ENCODE measurements at places on chromosomes 1 and 21.
A peak's percentile ranks its signal among the peaks of the same experiment; 100 is the strongest.

DNA sequence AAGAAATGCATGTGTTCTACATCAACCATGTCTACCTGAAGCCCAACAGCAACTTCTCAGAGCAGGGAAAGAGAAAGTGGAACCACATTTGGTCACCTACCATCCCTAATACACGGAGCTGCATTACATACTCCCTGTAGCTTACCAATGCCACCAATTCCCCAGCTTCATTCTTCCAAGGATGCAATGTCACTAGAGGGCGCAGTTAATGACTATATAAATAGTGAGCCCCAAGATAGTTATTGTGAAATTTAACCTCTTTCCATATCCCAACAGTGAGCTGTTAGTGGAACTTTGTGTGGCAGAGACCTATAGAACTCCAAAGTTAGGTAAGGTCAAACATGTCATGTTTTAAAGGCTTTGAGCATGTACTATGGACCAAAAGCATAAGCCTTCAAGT lies 618.3 kb downstream of the SMYD3 start:
- DNase-seq, result no peak

DNA sequence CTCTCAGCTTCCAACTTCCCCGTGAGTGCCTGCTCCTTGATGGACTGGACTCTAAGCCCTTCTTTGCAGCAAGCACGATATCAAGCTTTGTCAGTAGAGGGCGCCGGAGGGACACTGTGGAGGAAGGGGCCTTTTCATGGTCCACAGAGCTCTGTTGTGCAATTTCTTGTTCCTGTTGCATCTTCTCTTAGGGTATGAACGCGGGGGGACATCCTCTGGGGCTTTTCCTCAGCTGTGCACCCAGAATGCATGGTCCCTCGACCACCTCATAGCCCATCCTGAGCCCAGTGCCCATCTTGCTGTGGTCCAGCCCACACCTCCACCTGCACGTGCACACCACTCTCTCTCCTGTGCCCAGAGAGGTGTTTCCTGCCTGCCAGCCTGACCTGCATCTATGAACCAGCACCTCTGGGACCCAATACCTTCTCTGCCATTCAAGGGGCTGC lies 556.8 kb downstream of the PTPRU start:
- peak; percentile 75 for DNase-seq

- no peak for DNase-seq
These were observed 23.0 kb upstream of the ABCD3 start for GRCh38 chr1:94395231-94395630.

DNA sequence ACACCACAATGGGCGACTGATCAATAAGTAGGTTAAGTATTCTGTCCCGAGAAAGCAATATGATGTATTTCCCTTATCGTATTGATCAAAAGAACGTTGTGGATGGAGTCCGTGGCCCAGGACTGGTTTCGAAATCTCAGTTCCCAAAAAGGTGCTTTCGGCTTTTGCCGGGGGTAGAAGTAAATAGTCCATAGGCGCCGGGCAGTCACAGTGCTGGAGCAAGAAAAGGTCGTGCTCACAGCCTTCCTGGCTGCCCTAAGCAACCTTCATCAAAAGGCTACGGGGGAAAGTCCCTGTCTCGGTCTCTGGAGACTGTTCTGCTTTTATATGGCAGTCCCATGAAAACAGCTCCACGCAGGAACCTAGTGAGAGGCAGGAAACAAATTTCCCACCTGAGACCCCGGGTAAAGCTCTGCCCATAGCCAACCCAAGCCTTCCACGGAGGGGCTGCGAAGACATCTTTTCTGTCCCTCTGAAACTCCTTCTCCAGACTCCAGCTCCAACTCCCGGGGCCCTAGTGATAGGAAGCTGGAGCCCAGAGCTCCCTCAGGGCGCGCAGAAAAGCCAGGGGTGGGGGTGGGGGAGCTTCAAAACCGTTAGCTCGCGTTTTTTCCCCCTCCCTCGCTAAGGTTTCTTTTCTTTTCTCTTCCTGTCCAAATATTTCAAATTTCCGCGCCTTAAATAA lies 7.0 kb downstream of the CDKN2C start:
- peak; percentile 12 for DNase-seq

DNA sequence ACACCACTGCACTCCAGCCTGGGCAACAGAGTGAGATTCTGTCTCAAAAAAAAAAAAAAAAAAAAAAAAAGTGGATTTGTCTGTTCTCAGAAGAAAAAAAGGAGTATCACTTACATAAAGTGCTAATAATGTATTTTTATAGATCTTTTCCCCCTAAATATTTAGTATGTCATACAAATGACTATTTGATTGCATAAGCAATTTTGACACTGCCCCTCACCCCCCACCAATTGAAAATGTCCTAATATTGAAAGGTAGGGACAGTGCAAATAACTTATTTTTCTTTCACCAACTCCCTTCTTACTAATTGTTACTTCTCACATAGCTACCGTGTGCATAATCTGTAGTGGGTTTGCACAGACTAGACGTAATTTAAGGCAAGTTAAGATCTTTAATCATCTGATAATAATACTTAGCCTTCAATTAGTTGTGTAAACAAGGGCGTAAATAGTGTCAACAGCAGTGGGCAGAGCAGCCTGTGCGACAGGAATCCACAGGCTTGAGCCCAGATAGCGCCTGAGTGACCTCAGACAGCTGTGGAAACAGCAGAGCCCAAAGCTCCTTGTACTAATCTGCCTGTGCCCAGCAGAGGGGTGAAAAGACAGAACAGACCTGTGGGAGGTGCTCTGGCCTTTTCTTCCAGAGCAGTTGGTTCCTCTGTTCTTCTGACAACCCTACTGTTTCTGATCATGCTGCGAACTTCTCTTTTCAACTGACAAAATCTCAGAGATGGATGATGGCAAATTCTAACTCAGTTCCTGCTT lies 4.5 kb upstream of the IER5 start:
- peak; percentile 70 for DNase-seq

- DNase-seq, result no peak
These were observed 9.2 kb downstream of the C1orf21 start for GRCh38 chr1:184395937-184396480.

GRCh38 chr21:25905126-25905525 lies 170.4 kb downstream of the GABPA start:
- DNase-seq, result no peak

DNA sequence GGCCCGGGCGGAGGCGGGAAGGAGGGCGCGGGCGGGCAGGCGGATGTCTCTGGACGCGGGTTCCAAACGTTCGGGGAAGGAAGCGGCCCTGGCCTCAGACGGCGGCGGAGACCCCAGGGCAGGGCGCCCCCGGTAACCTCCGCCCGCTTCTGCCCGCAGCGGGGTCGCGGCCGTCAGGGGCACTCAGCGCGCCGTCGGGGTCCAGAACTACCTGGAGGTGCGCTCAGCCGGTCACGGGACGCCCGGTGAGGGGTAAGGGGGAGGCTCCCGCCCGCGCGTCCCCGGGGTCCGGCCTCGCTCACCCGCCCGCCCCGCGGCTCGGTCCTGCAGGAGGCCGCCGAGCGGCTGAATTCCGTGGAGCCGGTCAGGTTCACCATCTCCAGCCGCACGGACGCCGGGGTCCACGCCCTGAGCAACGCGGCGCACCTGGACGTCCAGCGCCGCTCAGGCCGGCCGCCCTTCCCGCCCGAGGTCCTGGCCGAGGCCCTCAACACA lies 406 bp downstream of the PUSL1 start:
- DNase-seq, result no peak

DNA sequence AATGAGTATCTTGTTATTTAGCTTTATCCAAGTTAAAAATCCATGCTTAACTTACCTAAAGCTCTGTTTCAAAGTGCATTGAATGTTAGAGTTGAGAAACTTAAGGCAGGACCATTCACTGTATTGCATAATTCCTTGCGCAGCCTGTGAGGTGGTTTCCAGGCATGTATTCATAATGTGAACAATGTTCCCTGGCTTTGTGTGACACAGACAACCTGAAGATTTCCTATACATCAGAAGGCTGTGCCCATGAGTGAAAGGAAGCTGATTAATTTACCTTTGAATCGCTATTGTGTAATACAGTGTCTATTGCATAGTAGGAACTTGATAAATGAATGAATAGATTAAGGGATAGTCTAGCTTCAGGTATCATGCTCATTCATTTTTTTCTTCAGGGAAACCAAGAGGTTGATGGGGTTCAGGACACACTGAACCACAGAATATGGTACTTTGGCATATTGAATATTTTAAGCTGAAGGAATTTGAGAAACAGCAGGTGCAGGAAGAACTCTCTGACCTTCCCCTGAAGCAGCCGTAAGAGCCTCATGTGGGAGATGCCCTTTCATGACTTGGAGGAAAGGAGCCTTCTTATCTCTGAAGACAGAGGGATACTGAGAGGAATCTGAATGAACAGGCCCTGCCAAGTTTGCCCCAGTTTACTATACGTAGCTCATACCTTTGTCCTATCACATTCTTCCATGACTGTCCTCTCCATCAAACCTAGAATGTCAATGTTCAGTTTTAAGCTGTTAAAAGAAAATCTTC lies 88.6 kb upstream of the GNG12 start:
- DNase-seq, result no peak

DNA sequence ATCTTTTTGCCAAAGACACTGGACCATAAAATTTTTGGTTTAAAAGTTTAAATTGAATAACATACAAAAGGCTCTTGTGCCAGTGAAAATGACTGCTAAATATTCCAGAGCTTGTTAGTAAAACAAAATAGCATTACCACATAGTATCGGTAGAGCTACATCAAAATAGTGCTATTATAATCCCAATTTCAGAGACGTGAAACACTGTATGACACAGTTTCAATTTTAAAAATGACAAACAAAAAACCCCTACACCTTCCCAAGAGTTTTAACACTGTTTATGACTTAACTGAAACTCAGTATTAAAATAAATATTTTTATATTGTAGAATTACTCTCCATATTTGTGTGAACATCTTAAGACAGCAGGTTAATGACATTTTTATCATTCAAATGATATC lies 7.0 kb downstream of the SLC30A1 start:
- DNase-seq, result no peak

DNA sequence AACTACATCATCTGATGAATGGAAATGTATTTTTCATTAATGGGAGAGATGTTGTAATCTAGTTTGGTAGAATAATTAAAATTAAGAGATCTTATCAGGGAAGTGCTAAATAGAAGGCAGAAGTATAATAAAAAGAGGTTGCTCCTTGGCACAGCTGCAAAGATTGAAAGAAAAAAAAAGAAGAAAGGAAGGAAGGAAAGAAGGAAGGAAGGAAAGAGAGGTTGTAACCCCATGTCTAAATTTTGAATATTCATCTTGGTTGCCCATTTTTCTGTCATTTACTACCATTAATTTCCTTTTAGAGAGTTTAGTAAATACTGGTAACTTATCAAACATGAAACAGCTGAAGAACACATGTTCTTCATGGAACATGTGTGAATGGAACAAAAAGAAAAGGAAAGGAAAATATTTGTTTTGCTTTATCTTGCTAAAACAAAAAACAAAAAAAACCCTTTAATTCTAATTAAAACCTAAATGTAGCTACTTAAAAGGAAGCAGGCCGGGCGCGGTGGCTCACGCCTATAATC lies 10.5 kb upstream of the MDM4 start:
- DNase-seq, result no peak

DNA sequence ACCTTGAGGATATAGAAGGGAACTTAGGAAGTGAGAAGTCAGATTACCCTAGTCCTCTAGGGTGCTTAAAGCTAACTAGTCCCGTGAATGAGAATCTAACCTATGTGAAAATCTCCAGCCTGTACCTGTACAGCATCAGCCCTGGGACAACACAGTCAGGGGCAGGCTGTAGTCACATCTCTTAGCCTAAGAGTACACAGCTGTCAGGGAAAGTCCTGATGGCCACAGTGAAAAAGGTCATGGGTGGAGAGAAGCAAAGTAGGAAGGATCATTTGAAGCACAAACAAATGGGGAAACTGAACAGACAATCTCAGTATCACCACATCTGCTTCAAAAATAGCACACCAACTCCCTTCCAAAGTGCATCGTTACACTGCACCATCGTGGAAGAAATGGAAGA lies 11.7 kb downstream of the CTSK start:
- no peak for DNase-seq

DNA sequence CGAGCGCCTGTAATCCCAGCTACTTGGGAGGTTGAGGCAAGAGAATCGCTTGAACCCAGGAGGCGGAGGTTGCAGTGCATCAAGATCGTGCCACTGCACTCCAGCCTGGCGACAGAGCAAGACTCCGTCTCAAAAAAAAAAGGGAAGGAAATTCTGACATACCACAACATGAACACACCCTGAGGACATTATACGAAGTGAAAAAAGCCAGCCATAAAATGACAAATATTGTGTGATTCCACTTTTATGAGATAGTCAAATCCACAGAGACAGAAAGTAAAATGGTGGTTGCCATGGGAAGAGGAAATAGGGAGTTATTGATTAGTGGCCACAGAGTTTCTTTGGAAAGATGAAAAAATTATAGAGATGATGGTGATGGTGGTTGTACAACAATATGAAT lies 41.7 kb downstream of the EVI5 start:
- no peak for DNase-seq

- no peak for DNase-seq
These were observed 49.3 kb downstream of the DENND1B start for GRCh38 chr1:197725976-197726375.

GRCh38 chr21:41596241-41596925 lies 88.4 kb upstream of the TMPRSS2 start:
- no peak for DNase-seq

GRCh38 chr1:13737398-13737797 lies 37.4 kb downstream of the PRDM2 start:
- no peak for DNase-seq

DNA sequence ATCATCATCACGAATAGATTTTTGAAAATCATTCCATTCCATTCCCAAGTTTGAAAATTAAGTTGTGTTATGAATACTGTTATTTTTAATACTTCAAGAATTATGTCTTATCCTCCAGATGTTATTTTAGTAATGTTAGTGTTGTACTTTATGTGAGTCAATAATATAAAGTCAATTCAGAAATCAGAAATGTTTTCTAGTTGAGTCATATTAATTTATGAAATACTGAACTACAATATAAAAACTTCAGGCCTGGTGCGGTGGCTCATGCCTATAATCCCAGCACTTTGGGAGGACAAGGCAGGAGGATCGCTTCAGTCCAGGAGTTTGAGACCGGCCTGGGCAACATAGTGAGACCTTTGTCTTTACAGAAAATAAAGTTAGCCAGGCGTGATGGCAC lies 38.4 kb upstream of the GPR25 start:
- DNase-seq, result no peak

DNA sequence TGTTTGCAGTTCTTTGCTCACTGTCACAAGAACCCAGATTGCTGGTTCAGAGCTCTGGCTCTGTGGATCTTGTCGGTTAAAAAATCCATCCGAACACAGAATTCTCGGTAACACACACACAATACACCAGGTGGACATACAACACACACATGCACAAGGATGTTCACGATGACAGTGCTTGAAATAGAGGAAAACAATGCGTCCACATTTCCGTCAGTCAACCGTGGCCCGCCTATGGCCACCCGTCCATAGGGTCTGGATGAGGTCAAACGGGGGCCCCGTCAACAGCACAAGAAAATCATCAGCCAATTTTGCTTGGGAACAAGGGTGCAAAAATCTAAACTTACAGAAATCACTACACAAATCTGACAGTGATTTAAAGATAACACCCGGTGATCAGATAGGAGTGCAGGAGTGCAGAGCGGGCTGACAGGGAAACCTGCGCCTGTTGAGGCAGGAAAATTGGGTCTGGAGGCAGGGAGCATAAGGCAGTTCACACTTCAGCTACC lies 50.4 kb upstream of the SLC19A1 start:
- no peak for DNase-seq
